Inflammatory macrophage treated with lipopolysaccharide for 4 hours (primary cell): ENCODE measurements at places on chromosomes 5 and 9.

- DNase-seq = no peak
These were observed 97.0 kb downstream of the PCDH1 start for GRCh38 chr5:141780952-141781781.

- no peak for DNase-seq
These were observed 33.3 kb downstream of the TLE4 start for GRCh38 chr9:79604921-79605562.

DNA sequence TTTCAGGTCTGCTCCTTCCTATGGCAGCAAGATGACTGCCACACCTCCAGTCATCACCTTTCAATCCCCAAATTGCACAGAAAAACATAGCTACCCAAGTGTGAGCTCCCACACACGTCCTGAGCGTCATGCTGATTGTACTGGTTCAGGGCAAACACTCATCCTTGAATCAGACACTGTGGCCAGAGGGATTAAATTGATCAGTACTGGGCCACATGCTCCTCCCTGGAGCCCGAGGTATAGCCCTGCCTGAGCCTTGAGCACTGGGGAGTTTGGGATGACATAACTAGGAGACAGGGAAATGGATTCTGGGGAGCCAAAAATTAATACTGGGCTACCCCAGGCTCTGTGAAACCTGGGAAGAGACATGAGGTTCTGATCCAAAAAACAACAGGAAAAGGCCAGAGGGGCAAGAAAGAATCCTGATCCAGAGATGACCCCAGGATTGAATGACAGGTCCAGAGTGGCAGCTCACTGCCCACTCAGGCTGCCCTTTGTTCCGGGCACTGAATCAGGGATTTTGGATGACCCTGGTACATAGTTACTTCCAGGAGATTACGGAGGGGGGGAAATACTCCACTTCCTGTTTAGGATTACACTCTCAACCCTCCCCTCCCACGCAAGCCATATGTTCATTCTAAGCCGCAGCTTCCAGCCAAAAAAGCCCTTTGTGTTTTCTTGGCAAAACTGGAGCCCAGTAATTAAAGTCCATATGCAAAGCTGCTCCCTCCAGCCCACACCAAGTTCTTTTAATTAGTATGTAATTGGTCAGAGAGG lies 141.6 kb upstream of the SPRY4 start:
- peak; percentile 25 for DNase-seq

- no peak for DNase-seq
These were observed 4.6 kb downstream of the SNCAIP start for GRCh38 chr5:122316656-122317055.

GRCh38 chr9:121182101-121182836 lies 19.4 kb downstream of the RAB14 start:
- no peak for DNase-seq

GRCh38 chr9:96417661-96418082 lies 498 bp downstream of the ZNF367 start:
- DNase-seq = no peak

DNA sequence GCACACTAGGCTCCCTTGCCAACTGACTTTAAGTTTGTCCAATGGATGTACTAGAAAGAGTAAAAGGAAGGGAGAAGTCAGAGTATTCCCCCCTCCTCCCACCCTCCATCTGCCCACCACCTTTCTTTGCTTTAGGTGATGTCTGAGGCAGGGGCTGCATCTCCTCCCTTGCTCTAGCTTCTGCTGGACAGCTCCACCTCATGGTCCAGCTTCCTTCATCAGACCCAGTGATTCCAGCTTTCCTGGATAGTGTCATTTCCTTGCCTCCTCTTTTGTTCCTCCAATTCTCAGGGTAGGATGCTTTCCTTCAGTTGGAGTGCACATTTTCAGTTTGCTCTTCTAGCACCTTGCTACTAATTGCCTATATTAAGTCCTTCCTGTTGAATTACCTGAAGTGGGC lies 67.4 kb downstream of the RAD23B start:
- DNase-seq = no peak

DNA sequence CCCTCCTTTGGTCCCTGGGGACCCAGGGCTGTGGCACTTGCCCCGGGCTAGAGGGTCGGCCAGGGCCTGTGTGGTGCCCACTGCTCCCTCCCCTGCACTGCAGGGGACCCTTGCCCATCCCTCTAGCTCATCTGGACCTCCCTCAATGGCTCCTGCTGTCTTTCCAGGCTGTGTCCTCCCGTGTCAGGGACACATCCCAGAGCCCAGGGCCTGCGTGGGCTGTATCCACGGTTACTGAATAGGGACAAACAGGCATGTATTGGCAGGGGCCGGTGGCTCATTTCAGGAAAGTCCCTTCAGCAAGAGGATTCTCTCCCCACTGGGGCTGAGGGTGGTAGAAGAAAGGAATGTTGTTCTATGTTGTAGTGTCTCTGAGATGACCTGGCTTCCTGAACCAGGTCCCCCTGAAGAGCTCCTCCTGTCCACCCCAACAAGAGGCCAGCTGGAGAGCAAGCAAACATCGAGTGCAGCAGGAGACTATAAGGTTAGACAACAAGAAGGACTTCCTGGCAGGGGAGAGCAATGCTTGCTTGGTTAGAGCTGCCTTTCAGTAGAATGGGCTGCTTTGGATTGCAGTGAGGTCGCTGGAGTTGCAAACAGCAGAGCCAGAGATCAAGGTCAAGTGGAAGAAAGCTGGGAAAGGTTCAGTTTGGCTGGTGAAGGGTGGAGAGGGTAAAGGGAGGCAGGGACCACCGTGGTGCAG lies 1.0 kb upstream of the CRB2 start:
- no peak for DNase-seq

DNA sequence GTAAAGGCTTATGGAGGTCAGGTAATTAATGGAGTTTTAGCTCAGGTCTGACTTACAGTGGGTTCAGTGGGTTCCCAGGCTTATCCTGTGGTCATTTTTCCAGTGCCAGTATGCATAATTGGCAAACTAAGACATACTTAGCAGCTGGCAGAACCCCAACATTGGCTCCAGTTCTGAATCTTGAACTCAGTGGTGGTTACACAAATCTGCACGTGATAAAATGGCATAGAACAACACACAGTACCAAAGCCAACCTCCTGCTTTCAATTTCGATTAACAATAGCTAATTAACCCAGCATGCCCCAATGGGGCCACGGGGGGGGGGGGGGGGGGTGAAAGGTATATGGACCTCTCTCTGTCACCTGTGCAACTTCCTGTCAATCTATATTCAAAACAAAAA lies 19.0 kb upstream of the BARX1 start:
- DNase-seq = no peak

DNA sequence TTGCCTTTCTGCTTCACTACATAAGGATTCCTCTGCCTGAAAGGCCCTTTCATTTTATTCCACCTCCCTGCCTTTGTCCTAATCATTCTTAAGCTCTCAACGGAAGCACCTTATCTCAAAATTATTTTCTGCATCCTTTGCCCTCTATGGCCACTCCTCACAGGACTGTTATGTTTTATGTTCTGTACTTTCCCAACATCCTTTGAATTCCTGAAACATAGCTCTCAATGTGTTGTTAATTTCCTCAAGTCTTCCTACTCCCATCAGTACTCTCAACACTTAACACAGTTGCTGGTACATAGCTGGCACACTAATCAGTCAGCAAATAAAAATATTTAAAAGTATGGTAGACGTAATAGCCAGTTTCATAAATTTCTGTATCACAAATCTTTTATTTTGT lies 193.0 kb downstream of the RFX3 start:
- no peak for DNase-seq

DNA sequence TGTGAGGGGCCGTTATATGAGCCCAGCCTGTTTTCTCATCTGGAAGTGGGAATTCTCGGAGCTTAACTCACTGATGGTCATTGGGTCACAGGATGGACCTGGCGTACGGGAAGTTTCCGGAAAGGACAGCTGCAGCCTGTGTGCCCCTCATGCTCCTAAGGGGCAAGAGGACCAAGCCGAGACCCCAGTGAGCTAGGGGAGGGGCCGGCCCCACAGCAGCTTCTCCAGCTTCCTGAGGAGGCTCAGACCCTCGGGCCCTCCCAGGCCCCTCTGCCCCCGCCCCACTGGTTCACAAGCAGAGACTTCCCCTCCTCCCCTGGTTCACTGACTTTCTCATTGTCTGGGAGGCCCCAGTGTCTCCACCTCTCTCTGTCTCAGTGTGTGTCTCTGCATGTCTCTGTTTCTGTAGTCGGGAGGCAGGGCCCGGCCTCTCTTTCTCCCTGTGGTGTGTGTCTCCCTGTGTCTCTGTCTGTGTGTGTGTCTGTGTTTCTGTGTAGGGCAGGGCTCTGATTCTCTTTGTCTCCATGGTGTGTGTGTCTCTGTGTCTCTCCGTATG lies 32.3 kb upstream of the FIBCD1 start:
- no peak for DNase-seq

GRCh38 chr5:116320486-116320885 lies 235.7 kb downstream of the COMMD10 start:
- DNase-seq = no peak

GRCh38 chr5:137933491-137933911 lies 44.2 kb downstream of the PKD2L2 start:
- DNase-seq = no peak

DNA sequence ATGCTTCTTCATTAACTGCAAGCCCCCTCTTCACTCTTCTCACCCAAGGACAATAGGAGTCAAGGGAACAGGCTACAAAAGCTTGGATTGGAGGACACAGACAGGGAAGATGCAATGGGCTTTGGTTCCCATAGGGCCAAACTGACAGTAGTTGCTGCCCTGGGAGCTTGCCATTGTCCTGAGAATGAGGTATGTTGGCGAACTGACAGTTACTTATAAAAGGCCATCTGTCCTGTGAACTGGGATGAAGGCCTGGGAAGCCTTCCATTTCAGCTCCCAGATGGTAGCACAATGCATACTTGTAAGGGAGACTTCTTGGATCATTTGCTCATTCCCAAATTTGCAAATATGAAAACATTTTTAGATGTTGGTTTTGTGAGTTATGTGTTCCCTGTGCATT lies 88.9 kb downstream of the SNCAIP start:
- no peak for DNase-seq

- DNase-seq = no peak
These were observed 66.6 kb upstream of the GARNL3 start for GRCh38 chr9:127197861-127198430.

DNA sequence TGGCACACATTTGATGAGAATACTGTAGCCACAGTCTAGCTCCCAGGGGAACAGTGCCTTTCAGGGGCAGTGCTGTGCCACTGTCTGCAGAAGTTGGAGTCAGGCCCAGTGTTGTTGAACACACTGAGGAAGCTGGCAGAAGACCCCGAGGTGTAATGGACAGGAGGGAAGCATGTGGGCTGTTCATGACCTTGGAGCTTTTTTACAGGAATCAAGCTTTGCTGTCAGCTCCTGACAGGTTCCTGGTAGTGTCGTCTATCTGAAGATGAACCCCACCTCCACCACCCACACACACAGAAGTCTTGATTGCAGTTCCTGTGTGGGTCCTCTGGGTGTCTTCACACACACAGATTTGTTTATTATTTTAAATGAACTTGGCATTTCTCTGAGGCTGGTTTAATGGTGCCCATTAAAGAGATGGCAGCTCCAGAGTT lies 40.3 kb upstream of the TNFAIP8 start:
- peak; percentile 69 for DNase-seq

- DNase-seq = no peak
These were observed 3.3 kb downstream of the LARP1 start for GRCh38 chr5:154758493-154758892.
